ENCODE measurements at places on chromosomes 2 and 18.

GRCh38 chr18:23855721-23856120, 158.8 kb upstream of the TTC39C start:
- no peak for DNase-seq

DNA sequence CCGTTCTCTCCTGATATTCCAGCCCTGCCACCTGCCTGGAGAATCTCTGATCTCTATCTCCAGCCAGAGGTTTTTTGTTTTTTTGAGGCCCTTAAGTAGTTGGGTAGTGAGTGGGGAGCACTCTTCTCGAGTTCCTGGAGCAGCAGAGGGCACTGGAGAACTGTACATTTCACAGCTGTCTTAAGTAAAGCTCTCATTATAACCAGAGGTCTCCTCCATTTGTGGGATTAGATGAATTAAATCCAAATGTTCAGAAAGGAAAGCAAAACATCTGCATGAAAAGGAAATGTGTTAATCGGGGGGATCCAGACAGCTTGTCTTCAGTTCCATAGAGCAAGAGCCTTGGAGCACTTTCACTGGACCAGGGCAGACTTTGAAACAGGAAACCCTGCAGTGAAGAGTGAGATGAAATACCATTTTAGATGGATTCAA, 32.8 kb downstream of the AOX1 start:
- DNase-seq, result no peak

DNA sequence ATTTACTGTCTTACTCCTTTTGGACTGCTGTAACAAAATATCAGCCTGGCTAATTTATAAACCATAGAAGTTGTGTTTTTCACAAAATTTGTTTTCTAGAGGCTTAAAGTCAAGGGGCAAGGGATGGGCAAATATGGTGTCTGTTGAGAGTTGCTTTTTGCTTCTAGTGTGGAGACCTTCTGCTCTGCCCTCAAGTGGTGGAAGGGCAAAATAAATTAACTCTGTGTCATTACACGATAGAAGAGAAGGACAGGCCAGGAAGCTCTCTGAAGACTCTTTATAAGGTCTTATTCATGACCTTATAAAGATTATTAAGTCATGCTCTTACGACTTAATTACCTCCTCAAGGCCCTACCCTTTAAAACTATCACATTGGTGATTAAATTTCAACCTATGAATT, 181.2 kb upstream of the LRATD1 start:
- DNase-seq, result no peak

GRCh38 chr18:23964282-23965238, 50.0 kb upstream of the TTC39C start:
- DNase-seq, result peak; percentile 80

DNA sequence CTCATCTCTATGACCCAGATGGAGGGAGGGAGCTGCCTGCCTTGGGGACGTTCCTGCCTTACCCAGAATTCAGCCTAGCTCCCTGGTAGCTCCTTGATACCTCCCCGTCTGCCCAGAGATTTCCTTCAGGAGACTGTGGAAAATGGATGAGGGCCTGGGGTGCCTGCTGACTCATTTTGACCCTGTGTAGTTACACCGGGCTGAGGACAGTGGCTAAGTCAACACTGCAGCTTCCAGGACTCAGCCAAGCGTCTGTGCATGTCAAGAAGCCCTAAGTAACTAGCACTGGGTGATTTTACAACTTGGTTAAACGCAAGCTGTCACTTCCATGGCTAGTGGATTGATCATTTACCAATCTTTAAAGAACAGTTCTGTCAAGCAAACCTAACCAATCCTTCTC, 23.3 kb upstream of the EPAS1 start:
- DNase-seq, result no peak

- no peak for DNase-seq
These were observed 31.3 kb upstream of the SNED1 start for GRCh38 chr2:240966906-240967680.

- DNase-seq, result peak; percentile 58
These were observed 70.3 kb downstream of the HAUS1 start for GRCh38 chr18:46174342-46175041.

- no peak for DNase-seq
These were observed 419.6 kb upstream of the POU3F3 start for GRCh38 chr2:104434318-104434792.

GRCh38 chr2:122157158-122157557, 401.7 kb downstream of the TSN start:
- no peak for DNase-seq

- DNase-seq, result peak; percentile 40
These were observed at the start of gene ADAM23 for GRCh38 chr2:206442833-206443734. ADAM23 (plus strand) TSS chr2:206443532; CDS start chr2:206443867, 335 bp downstream.

GRCh38 chr2:181946444-181947127, 39.1 kb upstream of the PPP1R1C start:
- DNase-seq, result no peak

DNA sequence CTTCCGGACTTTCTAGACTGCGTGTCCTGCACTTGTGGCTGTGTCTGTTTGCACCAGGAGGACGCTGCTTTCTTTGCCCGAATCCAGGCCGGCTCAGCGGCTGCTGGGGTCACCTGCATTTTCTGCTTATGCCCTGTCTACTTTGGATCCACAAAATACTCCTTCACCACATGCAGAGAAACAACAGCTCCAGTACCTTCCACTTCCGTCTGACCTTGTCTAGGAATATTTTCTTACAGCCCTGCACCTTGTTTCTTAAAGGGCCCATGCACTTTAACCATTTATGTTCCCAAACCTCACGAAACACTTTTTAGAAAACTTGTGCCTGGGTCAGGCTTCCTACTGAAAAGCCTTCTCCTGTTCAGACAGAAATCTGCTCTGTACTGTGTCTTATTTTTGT, 129.4 kb upstream of the NCK2 start:
- DNase-seq, result no peak

All from activated CD8-positive, alpha-beta T cell treated with anti-CD3 and anti-CD28 coated beads, Interleukin-2, amount 10 ng/mL, durations not matched to agents 7 days and 5 days (primary cell).